ENCODE measurements at places on chromosomes 6 and 20.

DNA sequence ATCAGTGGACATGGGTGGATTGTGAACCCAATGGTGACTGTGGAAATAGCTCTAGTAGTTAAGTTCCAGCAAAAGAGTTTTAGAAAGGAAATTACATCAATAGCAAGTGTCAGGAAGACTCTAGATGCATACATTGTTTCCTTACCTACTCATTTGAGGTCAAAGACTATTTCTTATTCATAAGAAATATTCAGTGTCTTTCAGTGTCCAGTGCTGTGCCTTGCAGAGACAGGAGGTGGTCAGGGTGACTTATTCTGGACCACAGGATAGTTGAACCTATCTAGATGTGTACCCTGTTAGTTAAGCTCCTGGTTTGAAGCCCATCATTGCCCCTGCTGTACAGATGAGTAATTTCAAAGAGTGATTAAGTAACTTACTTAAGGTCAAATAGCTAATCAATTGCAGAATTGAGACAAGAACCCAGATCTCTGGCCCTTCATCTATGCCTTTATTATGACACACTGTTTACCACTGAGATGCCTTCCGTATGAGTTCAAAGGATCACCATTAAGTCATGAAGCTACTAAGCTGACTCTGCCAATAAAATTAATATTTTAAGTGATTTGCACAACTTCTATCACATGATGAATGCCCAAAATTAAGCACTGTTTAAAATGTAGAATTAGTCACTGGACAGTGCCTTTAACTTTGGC lies 136.1 kb downstream of the PDSS2 start:
- peak; percentile 72 for DNase-seq

GRCh38 chr20:8156235-8157079 lies 24.4 kb downstream of the PLCB1 start:
- DNase-seq, result peak; percentile 57

DNA sequence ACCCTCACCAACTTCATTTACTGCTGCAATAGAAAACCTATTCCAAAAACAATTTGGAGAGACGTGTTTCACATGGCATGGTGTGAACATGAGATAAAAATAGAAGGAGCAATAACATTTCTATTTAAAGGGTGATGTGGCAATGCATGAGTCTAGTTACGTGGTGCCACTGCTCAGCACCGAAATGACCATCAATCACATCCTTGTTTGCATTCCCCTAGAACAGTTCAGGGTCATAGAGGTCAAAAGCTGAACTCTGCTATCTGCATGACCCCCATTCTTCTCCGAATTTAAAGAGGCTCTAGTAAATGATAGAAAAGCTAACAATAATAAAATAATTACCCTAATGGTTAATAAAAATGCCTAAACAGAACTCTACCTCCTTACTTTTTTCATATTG lies 29.5 kb downstream of the ROS1 start:
- peak; percentile 4 for DNase-seq

GRCh38 chr6:148343047-148343782 lies 577 bp downstream of the SASH1 start:
- DNase-seq, result peak; percentile 57

GRCh38 chr6:76381612-76382011 lies 309.1 kb upstream of the IMPG1 start:
- no peak for DNase-seq

DNA sequence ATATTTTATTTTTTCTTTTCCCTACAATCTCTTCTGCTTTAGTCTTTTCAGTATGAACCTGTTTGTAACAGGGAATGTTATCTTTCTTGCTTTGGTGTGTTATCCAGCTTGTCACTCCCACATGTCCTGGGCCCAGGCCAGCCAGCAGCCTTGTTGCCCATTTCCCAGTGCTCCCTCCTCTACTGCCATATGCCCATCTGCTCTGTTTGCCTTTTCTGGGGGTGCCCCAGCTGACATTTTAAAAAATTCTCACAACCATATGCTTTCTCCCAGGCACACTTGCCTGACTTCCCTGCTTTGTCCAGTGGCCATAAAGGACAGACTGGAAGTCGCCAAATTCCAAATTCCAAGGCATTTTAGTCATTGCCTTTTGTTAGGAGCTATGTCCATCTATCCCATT lies 23.6 kb upstream of the LMBRD1 start:
- DNase-seq, result no peak

DNA sequence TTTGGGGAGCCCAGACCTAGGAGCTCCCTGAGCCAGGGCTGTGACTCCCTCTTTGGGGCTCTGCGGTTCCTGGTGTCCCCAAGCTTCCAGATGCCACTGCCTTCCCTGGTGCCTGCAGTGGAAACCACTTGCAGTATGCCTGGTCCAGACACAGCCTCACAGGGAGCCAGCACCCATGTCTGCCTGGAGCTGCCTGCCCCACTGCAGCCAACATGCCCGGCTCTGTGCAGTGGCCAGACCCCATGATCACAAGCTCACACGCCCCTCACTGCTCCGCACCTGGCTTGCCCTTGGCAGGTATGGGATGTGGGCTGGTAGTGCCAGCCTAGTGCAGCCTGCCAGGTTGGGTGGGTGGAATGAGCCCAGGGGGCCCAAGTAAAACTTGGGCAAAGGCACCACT lies 644.8 kb downstream of the HTR1B start:
- DNase-seq, result no peak

DNA sequence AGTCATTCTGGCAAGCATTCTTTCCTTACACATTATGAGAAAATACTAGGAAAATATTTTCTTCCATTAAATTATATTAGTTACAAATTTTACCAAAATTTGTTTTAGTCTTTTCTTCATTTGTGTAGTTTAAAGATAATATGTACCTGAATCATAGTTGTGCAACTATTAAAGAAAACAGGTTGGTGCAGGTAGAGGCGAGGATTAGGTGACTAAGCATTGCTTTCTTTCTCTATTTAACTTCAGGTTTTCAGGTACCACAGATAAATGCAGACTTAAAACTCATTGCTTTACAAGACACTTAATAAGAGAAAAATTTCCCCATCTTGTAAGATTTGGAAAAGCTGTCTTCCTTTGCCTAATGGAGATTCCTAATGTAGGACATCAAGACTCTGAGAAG lies 1175.5 kb upstream of the ADGRB3 start:
- DNase-seq, result no peak

DNA sequence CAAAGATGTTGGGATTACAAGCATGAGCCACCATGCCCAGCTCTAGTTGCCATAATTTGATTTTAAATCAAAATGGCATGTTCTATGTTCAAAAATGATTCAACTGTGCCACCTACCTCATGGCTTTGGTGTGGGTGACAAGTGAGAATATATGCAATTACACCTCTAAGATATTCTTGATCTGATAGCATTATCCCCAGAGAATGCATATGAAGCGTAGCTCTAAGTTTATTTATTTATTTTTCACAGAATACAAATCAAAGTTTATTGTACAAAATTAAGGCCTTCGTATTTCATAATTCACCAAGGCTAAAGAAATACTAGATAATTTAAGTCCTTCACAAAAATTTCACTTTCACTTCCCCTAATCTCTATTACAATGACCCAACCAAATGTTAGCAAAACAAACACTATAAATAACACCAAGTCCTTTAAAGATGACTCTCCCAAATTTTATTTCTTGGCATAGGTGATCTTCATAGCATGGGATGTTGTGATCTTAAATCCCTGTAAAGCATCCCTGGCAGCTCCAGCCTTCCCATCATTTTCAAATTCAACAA lies 205.9 kb upstream of the TAB2 start:
- DNase-seq, result no peak

DNA sequence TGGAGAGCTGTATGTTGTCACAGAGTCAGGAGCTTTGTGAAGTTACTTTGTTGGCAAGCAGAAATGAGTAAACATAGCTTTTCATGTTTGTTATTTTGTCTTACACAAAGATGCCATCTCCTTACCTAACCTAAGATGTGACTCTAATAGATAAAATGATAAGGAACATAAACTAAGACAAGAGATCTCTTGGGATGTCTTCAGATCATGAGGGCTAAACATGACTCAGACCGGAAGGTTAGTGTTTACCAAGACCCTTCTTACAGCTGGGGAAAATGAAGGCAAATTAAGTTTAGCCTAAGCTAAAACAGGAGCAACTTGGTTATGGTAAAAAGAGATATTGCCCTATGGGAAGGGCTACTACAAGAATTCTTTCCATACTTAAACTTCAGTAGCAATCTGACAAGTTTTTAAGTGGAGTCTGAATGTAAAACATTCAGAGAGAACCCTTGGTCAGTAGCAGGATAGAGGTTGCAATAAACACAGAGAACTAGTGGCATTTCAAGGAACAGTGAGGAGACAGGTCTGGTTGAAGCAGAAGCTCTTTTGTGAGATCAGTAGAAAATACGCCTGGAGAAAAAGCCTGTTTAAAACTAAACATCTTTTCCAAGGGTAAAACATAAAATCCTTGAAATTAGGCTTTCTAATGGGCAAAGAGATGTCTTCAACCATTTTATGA lies 29.9 kb downstream of the SGK1 start:
- peak; percentile 25 for DNase-seq

DNA sequence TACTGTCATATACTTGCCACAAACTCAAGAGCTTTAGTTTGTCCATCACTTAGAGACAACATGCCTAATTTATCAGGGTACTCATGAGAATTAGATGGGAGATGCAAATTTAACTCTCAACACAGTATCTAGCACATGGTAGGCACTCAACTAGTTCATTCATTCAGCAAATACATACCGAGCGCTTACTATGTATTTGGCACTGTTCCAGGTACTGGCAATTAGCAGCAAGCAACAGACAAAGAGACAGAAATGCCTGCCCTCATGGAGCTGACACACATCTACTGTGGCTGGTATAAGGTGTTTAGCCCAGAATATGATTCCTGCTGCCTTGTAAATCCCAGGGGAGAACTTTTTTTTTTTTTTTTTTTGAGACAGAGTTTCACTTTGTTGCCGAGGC lies 4.8 kb downstream of the MICAL1 start:
- DNase-seq, result no peak

DNA sequence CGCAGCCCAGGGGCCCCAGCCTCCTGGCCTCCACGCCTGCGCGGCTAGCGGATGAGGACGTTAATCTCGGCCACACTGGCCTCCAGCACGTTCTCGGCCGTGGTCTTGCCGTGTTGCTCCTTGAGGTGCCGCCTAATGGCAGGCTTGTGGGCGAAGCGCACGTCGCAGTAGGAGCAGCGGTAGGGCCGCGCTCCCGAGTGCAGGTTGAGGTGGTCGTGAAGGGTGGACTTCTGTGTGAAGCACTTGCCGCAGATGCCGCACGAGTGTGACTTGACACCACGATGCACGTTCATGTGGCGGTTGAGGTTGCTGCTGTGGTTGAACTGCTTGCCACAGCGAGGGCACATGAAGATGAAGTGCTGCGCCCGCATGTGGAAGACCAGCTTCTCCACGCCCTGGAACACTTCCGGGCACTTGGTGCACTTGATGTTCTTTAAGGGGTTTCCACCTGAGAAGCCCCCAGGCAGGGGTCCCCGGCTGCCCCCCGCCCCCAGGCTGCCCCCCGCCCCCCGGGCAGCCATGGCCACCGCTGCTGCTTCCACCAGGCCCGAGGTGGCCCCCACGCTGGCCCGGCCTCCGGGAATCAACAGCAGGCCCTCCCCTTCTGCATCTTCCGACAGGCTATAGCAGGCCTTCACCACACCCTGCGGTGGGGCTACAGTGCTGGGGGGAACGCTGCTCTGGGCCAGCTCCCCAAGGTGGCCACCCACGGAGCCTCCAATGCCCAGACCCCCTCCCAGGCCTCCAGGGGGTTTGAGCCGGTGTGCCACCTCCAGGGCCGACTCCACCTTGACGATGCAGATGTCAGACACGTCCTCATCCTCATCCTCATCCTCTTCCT lies 1.8 kb downstream of the ZBTB12 start:
- no peak for DNase-seq

DNA sequence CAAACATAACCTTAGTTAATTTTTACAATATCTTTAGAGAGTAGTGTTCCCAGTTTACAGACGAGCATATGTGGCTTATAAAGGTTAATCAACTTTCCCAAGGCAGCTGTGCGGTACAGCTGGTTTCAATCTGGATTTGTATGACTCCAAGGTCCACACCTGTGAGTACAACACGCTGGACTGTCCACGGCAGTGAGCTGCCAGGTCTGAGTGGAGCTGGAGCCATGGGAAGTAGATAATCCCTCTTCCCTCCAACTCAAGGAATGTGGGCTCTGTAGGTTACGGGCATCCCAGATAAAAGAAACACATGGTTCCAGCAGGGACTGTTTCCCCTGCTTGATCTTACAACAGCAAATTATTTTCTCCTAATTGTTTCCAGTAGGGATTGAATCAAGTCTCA lies 102.2 kb downstream of the SOD2 start:
- DNase-seq, result no peak

GRCh38 chr6:165163519-165163918 lies 145.9 kb downstream of the C6orf118 start:
- DNase-seq, result no peak

- DNase-seq, result no peak
These were observed 7.1 kb upstream of the TSPYL1 start for GRCh38 chr6:116286773-116287358.

DNA sequence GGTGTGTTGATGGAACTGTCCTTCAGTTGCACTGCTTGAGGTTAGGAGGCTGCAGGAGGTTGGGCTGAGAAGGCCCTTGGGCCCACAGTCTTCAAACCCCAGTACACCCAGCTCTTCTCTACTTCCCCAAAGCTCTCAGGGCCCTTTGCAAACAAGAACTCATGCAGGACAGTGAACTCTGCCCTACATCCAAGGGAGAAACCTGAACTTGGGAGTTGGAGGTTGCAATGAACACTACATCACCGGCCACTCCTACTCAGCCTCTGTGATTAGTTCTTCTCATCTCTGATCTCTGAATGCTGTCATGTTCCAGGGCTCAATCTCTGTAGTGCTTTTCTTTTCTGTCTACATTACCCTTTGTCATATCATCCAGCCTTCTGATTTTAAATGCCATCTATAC lies 148.5 kb upstream of the PDE7B start:
- DNase-seq, result no peak

GRCh38 chr6:72999995-73000394 lies 225.3 kb downstream of the KHDC1L start:
- no peak for DNase-seq

GRCh38 chr20:32845786-32846185 lies 12.9 kb upstream of the EFCAB8 start:
- peak; percentile 36 for DNase-seq

DNA sequence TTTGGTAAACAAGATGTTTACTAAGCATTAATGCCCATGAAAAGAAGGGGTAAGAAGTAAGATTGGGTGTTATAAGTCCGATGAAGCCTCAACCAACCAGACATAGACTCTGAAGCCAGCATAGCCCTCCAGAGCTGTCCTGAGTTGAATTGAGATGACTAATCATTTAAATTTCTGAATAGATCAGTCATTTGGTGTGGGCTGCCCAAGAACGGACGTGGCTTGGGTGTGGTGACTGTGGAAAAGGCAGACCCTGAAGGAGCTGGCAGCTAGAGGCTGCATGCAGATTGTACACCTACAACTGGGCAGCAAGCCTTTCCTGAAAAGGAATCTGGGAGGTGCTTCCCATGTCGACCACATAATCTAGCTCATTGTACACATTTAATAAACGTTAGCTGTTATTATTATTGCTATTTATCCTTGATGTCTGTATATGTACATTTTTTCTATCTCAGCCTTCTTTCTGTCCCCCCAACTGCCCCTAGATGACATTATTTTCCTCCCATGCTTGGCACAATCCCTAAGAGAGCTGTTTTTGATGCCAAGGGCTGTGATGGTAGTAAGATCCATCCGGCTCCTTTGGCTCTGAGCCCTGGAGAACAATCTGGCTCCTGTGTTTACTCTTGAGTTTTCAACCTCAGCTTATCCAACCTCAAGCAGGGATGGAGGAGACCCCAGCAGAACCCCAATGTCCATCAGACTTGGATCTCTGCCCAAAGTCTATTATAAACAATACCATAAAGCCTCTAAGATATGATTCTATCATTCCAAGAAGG lies 57.6 kb upstream of the JAG1 start:
- DNase-seq, result peak; percentile 79

GRCh38 chr20:59030911-59031563 lies 1.1 kb downstream of the ATP5F1E start:
- no peak for DNase-seq

Data from GM23248 (cell line).